ENCODE measurements at places on chromosomes 3 and 15.

- no peak for DNase-seq
Observed at GRCh38 chr3:87358066-87358465, 81.7 kb upstream of the POU1F1 start.

DNA sequence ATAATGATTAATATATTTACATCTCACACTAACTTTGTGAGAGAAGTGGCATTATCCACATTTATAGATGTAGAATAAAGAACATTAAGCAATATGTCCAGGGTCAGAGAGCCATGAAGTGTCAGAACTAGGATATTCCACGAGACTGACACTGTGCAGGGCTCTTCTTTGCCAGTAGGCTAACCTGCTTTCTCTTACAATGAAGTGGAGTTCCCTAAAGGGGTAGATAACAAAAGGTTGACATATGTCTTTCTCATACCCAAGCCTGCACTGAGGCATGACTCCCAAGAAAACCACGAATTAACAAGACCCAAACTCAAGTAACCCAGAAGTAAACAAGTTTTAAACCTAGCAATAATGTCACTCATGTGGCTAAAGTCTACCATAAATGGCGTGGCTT is 191.5 kb upstream of the SLC2A2 start:
- DNase-seq, result no peak

- no peak for DNase-seq
Observed at GRCh38 chr3:17639765-17640164, 102.7 kb downstream of the TBC1D5 start.

GRCh38 chr15:85625166-85625830 is 169.4 kb downstream of the KLHL25 start:
- no peak for DNase-seq

GRCh38 chr3:58355179-58355578 is 22.5 kb downstream of the PXK start:
- DNase-seq, result no peak

DNA sequence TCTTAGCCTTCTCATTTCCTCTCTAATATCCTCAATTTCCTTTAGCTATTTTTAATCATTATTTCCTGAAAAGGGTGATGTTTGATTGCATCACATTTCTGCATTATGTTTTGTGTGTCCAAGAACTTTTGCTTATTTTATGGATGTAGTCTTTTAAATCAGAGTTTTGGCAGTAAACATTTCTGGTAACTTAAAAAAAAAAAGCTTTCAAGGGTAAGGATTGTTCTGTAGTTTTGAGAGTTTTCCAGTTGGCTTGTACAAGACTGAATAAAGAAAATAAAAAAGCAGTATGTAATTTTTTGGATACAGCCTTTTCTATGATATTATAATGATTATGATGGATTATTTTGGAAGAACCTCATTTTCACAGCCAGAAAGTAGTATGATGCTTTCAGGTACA is 99.4 kb downstream of the DHX36 start:
- no peak for DNase-seq

DNA sequence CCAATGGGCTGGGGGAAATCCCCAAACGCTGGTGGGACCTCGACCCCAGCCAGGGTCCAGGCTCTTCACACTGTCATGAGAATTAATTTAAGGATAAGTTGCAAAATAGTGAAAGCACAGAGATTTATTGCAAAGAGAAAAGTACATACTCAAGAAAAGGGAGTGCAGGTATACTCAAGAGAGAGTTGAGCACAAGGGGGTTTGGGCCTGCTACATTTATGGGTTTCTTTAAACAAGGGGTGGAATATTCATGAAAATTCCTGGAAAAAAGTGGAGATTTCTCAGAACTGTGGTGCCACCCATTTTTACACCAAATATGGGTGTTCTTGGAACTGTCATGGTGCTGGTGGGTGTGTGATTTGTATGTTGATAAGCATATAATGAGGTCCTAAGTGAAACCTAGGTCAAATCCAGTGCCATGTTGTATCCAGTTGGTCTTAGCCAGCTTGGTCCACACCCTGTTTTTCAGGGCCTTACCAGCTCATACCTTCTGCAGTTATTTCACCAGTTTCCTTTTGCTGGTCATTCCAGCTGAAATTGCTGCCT is 32.6 kb upstream of the NEO1 start:
- no peak for DNase-seq

DNA sequence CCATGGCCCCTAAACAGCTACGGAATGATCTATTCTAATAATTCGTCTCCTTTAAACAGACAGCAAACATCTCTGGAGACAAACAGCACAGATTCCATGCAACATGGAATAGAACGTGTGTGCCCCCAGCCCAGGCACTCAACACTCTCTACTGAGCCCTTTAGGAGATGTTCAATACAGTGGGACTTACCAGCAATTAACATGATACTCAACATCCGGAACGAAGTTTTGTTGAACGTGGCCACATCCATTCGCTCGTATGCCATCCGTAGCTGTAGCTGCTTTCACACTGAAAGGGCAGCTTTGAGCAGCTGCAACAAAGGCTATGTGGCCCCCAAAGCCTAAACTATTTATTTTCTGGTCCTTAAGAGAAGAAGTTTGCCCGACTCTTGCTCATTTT is 3.5 kb downstream of the ADAMTS17 start:
- no peak for DNase-seq

- DNase-seq, result no peak
Observed at GRCh38 chr3:58529516-58530353, 7.3 kb downstream of the ACOX2 start.

- DNase-seq, result no peak
Observed at GRCh38 chr3:89889386-89889785, 782.0 kb downstream of the EPHA3 start.

- DNase-seq, result no peak
Observed at GRCh38 chr3:108103040-108103751, 12.4 kb upstream of the CD47 start.

- DNase-seq, result no peak
Observed at GRCh38 chr15:60660290-60661051, 181.5 kb upstream of the ICE2 start.

DNA sequence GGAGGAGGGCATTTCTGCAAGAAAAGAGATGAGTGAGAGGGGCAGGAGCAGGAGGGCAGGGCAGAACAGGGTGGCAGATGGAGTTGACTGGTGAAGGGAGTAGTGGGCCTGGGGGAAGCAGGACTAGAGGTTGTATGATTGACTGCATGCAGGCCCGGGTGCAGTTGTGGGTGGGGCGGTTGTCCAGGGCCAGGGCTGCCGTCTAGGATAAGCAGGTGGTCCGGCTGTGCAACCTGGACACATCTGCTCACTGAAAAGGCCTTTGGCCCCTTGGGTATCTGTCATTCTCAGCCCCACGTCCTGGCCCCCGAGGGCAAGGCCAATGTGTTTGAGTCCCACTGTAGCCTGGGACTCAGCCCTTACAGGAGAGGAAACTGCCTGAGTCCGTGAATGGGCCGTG is 25.4 kb downstream of the ALS2CL start:
- no peak for DNase-seq

- no peak for DNase-seq
Observed at GRCh38 chr3:47456984-47457383, 18.8 kb downstream of the SCAP start.
